NCI-H1694 (cell line): ENCODE measurements at places on chromosomes 13 and 19.
A peak's percentile ranks its signal among the peaks of the same experiment; 100 is the strongest.

- no peak for DNase-seq
Observed at GRCh38 chr19:50837300-50837699, 3.9 kb upstream of the KLK15 start.

DNA sequence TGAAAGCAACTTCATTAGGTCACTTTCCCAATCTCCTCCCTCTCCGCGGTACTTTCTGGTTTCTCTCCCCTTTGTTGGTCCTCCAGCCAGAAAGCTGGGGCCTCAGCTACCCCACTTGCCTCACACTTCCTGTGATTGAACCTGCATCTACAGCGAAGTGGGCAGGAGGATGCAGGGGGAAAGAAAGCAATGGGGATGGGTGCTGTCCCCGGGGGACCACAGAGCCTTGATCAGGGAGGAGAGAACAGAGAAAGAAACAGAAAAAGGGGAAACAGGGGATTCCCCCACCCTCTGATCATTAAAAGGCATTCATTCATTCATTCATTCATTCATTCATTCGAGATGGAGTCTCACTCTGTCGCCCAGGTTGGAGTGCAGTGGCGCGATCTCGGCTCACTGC is 74.2 kb downstream of the TRPM4 start:
- no peak for DNase-seq

- DNase-seq = no peak
Observed at GRCh38 chr19:33467851-33468250, 53.7 kb downstream of the PEPD start.

GRCh38 chr13:109706015-109706715 is 80.2 kb downstream of the IRS2 start:
- DNase-seq = no peak

GRCh38 chr13:95406176-95406575 is 104.9 kb upstream of the ABCC4 start:
- no peak for DNase-seq

GRCh38 chr19:10945264-10945663 is 15.6 kb upstream of the SMARCA4 start:
- no peak for DNase-seq

DNA sequence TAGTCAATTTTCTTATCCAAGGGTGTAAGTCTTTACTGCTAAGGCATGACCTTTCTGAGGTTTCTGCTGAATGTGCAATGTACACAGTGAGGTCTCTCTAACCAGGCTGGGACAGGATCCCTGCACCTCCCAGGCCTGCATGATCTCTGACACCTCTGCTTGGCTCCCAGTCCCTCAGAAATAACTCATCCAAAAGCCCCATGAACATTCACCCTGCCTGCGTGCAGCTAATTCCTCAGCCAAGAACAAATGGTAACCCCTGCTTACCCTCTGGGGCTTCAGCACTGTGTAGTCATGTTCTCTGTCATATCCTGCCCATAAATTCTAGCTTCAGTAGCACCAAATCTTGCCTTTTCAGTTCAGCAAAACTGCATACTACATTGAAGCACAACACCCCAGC is 1146.3 kb upstream of the MIR17HG start:
- no peak for DNase-seq

DNA sequence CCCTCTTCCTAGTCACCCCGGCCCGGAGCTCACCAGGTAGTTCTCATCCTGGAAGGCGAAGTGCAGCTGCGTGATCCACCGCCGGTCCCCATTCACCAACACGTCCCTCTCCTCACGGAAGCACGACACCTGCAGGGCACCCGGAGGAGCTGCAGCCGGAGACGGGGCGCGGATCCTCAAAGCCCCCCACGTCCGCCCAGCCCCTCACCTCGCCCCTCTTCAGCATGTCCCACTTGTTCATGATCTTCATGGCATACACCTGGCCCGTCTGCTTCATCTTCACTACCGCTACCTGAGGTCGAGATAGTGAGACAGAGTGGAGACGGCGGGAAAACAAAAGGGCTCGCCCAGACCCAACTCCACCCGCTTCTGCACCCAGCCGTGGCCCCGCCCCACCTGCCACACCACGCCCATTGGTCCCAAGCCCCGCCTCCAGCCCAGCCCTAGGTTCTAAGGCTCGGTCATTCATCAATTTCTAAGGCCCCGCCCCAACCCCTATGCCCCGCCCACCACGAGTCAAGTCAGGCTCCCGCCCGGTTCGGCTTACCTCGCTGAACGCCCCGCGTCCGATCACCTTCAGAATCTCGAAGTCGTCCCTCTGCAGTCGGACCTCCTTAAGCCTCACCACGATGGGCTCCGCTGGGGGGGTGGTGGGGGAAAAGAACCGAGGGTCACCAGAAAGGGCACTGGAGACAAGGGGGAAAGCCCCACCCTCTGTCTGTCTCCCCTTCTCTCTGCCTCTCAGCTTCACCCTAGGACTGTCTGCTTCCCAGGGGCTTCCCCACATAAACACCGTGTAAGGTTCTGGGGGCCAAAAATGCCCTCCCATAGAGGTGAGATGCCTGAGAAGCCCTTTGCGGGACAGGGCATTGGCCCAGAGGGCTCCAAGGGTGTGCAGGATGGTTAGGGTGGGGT is 2.8 kb downstream of the DMPK start:
- DNase-seq = peak; percentile 64

DNA sequence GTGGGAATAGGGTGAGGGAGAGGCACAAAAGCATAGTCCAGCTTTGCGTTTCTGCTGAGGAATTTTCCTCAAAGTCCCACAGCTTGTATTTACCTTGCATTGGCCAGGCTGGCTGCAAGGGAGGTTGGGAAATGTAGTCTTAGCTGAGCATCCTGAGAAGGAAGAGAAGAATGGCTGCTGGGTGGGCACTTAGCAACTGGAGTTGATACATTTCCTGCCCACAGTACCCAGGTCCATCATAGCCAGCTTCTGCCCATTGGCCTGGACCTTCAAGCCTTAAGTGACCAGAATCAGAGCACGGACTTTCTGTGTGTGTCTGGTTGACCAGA is 112.4 kb downstream of the SIPA1L3 start:
- DNase-seq = no peak

DNA sequence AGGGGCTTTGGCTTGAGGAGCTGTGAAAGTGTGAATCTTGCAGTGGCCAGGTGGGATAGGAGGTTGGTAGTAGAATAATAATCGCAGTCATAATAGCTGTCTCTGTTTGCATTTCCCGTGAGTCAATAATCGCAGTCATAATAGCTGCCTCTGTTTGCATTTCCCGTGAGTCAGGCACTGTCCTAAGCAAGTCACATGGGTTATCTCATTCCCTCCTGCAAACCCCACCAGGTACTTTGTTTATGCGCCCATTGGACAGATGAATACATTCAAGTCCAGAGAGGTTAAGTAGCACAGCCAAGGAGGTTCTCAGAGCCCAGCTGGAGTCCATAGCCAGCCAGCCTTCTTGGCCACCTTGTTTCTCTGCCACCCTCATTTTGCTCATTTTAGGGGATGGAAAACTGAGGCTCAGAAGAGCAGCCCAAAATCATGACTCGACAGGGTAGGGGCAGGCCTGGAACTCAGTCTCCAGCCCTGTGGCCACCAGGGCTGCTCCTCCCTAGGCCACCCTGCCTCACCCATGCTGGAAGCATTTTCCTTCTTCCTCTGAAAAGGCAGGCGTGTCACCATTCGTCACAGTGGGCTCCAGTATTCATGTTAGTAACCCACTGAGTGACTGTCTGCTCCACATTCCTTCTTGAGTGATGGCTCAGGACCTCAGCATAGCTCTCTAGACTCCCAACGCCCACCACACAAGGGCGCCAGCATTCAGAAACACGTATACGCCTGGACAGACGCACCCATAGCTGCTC is 206.2 kb downstream of the URI1 start:
- DNase-seq = no peak

GRCh38 chr13:112882555-112883024 is 86.4 kb upstream of the MCF2L start:
- DNase-seq = no peak

DNA sequence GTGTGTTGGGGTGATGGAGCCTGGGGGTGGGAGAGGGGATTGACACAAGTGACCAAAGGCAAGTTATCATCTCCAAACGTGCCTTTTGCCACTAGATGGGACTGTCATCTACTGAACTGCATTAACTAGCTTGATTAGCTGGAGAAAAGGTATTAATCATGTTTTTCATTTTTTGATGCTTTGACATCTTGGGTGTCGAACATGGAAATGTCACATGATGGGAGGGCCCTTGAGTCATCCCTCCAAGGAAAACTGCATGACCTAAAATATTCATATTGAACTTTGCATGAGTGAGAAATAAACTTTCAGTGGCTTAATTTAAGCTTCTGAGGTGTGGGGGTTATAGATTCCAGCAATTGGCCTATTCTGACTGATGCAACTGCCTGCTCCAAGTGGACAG is 73.3 kb downstream of the ALOX5AP start:
- DNase-seq = no peak

DNA sequence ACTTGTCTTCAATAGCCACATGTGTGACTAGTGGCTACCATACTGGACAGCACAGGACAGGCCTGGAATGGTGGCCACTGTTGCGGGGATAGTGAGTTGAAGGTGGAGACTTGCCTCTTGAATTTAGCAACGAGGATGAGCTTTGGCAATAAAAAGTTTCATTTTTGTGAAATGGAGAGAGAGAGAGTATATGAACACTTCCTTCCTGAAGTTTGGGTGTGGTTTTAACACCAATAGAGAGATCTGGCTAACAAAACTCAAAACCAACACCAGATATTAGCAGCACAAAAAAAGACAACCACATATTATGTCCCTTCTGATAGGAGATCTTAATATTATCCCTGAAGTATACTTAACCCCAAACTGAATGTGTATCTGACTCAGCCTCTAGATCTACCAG is 6.3 kb upstream of the LRFN3 start:
- no peak for DNase-seq

- no peak for DNase-seq
Observed at GRCh38 chr13:45456196-45456972, 8.4 kb upstream of the COG3 start.

GRCh38 chr13:103006641-103007426 is 59.4 kb downstream of the SLC10A2 start:
- DNase-seq = no peak

DNA sequence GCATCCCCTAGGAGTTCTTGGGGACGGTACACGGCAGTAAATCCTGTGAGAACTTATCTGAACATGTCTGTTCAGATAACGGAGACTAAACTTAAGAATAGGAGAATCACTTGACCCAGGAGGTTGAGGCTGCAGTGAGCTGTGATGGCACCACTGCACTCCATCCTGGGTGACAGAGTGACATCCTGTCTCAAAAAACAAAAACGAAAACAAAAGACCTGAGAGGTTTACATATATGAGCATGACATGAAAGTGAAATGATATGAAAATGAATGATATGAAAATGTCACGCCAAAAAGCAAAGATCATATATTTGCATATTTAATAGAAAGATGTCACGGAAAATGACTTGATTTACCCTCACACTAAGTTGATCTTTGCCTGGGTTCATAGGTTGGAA is 5.8 kb downstream of the ZNF175 start:
- DNase-seq = no peak

DNA sequence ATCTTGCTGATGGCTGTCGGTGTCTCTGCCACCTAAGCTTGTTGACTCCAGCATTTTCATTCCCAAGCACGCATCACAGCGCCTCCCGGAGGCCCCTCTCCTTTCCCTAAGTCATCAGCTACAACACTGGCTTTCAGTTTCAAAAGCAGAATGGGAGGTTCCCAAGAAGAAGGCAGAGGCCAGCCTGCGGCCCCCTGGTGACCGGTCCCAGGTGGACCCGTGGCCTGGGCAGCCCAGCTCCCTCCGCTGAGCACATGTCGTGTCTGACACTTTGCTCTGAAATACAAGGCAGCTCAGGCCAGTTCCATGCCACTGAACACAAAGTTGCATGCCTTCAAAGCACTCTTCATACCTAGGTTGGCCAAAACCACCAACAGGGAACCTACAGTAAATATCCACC is 8.5 kb downstream of the MLLT1 start:
- no peak for DNase-seq

DNA sequence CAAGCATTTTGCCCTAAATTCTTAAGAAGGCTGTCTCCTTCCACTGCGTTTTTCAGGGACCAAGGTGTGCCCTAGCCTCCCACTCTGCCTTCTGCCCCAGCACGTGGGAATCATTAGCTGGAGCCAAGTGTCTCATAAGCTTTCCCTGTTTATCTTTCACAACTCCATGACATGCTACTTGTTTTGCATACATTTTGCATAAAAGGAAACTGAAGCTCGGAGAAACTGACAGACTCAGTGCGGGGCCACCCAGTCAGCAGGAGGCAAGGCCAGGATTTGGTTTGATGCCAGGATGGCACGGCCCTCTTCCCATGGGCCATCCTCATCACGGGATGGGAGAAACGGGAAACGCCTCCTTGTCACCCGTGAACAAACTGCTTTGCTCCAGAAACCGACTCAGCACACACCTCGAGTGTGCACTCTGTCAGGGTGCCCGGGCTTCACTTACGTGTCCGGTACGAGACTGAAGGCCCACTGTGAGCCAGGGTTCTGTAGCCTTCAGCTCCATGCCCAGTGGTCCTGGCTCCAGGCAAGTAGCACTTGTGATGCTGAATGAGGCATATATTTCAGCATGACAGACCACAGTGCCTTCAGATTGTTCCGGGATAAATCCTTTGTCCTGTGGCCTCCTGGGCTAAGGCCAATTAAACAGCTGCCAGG is 9.6 kb downstream of the CEBPA start:
- no peak for DNase-seq

- no peak for DNase-seq
Observed at GRCh38 chr19:2115324-2115723, 18.6 kb downstream of the IZUMO4 start.

- DNase-seq = no peak
Observed at GRCh38 chr13:39943711-39944110, 288.2 kb downstream of the COG6 start.

GRCh38 chr13:60627071-60627686 is 230.2 kb downstream of the TDRD3 start:
- no peak for DNase-seq

- DNase-seq = no peak
Observed at GRCh38 chr13:112674412-112675365, 15.1 kb upstream of the ATP11A start.

DNA sequence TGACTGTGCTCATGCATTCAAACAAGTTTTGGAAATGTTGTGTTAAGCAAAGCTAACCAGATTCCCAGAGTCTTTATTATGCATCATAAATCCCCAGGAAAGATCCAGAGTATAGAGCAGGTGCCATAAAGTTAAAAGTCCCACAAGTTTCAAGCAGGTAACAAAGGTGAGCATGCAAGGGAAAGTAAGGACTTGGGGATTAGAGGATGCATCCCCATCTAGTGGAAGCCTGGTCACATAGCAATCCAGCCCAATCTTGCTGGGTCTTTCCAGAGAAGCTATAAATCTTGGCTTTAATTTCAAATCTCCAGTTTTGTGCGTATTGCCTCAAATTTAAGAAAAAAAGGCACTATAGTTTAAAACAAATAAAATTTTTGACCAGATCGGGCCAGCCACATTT is 72.7 kb downstream of the ZNF254 start:
- DNase-seq = no peak

DNA sequence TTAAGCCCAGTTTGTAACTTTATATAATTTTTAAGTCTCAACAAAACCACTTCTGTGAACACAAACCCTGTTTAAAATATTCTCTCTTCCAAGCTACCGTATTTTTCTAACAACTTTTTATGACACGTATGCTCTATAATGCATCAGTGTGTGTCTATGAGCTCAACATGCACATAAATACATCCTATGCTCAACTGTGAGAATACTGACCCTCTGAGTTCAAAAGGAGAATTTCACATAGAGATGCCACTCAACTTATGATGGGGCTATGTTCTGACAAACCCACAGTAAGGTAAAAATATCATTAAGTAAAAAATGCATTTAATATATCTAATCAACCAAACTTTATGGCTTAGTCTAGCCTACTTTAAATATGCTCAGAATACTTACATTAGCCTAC is 1139.7 kb upstream of the SPRY2 start:
- no peak for DNase-seq
